ENCODE measurements at places on chromosomes 4 and X. TPM values are rescaled to one million over a fixed set of nuclear protein-coding genes. Genes with fewer than 3 reads are reported as not detected.
A peak's percentile ranks its signal among the peaks of the same experiment; 100 is the strongest.

GRCh38 chr4:1626151-1626550, 58.0 kb downstream of the FAM53A start:
- no peak for DNase-seq

The ATP1B4 gene
- not detected for total RNA-seq

DNA sequence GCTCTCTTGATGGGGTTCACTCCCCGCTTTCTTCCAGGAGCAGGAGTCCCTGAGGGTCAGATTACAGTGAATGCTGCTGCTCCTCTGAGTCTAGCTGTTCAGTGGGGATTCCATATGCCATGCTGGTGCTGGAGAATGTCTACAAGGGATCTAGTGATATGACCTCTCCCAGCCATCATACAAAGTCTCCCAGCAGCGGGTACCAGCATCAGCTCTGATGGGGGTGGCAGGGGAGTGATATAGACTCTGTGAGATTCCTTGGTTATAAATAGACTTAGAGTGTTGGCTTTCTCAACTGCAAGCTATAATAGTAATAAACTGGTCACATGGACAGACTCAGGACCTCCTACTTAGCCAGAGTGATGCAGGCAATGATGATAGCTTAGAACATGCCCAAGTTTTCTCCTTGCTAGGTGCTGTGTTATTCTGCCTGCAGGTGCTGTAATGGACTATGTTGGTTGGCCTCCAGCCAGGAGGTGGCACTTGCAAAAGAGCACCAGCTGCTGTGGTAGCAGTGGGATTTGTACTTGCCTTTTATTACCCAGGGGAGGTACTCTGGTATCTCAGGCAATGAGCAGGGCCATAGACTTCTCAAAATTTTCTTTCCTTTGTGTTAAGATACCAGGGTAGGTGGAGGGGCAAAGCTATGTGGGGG, 202.9 kb downstream of the CHIC1 start:
- no peak for DNase-seq

The MAGEA2 gene
- 0.28 TPM for total RNA-seq

The KLHL5 gene
- 128 TPM for total RNA-seq

- DNase-seq, result no peak
Observed at GRCh38 chr4:183323295-183323694, 1.1 kb upstream of the CLDN24 start.

DNA sequence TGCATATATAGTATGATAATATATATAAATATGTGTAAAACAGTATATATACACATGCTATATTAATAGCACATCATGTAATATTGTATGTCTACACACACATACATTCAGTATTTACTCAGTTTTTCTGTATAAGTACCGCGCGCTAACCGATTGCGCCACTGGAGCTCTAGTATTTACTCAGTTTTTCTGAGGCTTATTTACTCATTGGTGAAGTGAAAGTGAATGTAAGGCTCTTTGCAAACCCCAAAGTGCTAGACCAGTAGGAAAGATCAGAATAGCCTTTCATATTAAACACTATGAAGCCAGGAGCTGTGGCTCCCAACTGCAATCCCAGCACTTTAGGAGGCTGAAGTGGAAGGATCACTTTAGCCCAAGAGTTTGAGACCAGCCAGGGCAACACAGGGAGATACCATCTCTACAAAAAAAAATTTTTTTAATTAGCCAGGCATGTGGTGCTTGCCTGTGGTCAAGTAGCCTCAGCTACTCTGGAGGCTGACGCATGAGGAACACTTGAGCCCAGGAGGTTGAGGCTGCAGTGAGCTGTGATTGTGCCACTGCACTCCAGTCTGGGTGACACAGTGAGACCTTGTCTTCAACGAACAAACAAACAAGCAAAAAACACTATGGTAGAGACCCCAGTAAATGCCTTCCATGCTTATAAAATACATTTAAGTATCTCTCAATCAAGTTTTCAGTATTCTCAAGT, 125.8 kb downstream of the KIT start:
- no peak for DNase-seq

GRCh38 chr4:2647403-2648158, 108.6 kb downstream of the TNIP2 start:
- DNase-seq, result no peak

The PGAM4 gene
- total RNA-seq, result not detected

DNA sequence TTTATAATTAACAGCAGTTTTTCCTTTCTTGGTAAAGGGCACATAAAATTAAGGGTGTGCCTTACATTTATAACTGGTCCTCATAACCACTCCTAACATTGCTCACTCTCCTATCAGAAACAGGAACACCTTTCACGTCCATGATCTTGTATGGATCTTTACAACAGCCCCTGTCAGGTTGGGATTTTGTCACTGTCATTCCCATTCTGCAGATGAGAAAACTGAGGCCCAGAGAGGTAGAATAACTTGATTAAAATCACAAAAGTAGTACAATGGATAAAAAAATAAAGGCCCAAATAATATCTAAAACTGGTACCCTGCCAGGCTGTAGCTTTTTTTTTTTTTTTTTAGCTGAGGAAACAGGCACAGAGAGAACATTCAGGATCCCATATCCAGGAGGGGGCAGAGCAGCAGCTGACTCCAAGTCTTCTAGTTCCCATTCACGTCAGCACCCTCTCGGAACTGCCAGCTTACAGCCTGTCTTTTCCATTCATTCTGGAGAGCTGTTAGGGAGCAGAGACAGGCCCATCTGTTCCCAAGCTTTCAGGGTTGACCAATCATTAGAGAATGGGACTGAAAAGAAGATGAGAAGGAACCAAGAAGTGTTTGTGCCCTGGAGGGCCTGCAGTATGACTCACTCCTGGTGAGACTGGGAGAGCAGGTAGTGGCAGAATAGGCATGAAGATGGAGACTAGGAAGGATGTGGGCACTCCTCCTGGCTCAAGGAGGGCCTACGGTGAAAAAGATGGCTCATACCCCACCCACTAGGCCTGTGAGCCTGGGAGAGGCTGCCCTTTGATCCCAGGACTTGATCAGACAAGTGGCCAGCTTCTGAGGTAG, 7.3 kb downstream of the SUV39H1 start:
- DNase-seq, result no peak

DNA sequence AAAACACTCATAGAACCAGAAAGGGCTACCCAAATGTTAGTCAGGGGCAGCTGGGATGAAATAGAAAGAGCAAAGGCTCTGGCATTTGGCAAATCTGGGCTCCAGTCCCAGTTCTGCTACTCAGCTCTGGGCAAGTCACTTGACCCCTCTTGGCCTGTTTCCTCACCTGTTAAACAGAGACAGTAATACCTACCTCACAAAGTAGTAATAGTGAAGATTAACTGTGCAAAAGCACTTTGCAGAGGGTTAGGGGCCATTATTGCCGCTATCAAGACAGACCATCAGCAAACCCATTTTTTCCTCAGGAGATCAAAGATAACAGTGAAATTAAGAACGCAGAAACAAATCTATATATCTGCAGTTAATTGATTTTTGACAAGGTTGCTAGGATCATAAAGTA, 20.6 kb downstream of the ZBTB33 start:
- no peak for DNase-seq

DNA sequence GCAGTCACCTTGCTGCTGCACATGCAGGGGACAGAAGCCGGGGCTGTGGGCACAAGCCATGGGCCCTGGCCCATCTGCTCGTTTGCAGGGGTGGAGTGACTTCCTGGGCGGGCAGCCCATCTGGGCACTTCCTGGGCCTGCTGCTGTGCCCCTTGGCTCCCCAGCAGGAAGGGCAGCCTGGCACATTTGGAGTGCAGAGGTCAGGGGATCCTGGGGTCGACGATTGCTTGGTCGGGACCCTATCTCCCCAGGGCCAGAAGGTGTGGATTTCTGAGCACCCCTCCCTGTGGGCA, 10.9 kb upstream of the MXD4 start:
- DNase-seq, result no peak

DNA sequence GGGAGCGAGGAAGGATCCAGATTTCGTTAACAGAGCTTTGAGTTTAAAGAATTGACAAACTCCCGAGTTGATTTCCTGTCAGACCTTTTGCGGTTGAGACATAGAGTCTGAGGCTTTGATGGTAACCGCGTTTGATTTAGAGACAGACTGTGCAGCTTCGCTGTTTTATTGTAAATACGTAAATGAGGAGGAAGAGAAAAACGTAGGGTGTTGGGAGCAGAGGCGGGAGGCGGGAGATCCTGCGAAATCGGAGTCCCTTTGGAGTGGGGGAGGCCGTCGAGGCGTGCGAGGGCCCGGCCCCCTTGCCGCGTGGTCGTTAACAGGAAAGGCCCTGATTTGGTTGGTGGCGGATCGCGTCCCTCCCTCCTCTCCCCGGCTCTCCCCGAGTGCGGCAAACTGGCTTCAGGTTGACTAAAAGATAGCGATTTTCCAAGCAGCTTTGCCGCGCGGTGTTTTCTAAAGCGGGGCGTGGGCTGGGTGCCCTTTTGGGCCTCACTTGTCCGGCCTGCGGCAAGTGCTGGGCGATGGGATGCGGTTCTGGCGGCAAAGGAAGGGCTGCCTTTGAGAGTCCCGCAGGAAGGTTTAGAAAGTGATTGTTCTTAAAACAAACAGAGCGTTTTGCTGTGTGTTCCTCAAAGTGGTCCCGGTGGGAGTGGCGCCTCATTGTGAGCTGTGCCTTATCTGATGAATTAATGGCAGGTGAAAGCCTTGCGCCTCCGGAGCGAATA, 857 bp downstream of the SCML1 start:
- no peak for DNase-seq

- no peak for DNase-seq
Observed at GRCh38 chr4:41602886-41603498, 65.0 kb downstream of the LIMCH1 start.

The EVC2 gene
- not detected for total RNA-seq

The LRP2BP gene
- total RNA-seq, result 0.33 TPM

The TENT5D gene
- not detected for total RNA-seq

DNA sequence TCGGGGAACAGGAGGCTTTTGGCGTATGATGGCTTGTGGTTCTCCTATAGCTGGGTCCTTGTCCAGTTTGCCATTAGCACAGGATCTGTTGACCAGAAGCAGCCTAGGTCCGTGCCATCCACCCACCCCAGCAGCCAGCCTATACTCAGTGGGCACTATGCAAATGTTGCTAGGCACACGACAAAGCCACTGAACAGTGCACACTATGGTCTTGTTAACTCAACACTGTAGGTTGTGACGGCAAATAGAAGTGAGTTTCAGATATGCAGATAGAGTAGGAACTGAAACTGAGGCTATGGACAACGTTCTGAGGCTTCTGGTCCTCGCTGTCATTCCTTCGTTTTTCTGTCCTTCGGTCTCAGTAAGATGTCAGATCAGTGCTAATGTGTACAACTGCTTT, 541.3 kb upstream of the TENM3 start:
- DNase-seq, result no peak

GRCh38 chr4:171629737-171630136, 183.5 kb upstream of the GALNTL6 start:
- no peak for DNase-seq

DNA sequence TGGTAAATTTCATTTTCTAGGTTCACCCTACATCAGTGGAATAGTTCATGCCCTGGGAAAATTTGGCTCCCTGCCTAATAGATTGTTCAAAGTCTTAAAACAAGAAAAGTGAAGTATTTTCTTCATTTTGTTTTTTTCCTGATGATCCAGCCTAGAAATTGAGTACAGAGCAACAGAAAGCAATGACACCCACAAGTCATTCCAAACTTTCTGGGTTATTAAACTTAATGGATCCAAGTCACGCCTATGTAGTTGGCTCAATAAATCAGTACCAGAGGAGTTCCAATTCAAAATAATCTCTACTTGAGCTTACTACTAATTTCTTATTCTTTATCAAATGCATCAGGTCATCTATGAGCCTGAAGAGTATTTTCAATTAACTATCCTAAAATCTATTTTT, 937.6 kb upstream of the SLIT2 start:
- DNase-seq, result no peak

The RTL9 gene
- total RNA-seq, result not detected

DNA sequence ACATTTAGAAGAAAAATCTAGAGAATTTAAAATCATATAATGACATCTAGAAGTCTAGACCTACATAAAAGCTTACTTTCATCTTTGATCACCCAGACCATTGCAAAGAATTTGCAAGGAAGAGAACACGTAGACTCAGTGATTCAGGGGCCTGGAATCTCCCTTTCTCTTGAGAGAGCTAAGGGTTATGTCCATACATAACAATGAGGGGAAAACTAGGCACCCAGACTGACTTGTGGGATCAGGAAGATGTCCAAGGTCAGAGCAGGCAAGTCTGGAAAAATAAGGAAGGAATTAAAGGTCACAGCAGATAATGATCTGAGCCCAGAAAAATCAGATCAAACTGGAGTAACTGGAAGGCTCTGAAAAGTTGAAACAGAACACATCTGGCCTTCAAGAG, 198.4 kb upstream of the SFRP2 start:
- DNase-seq, result no peak

The LEF1 gene
- 0.54 TPM for total RNA-seq

- DNase-seq, result peak; percentile 8
Observed at GRCh38 chr4:25908491-25908901, 5.5 kb upstream of the SMIM20 start.

The ARAP2 gene
- total RNA-seq, result 5.5 TPM

The FHIP1A gene
- total RNA-seq, result 0.39 TPM

- no peak for DNase-seq
Observed at GRCh38 chrX:149003863-149004660, 501.0 kb downstream of the IDS start.

GRCh38 chrX:38166478-38167083, 54.1 kb downstream of the SRPX start:
- DNase-seq, result no peak

- DNase-seq, result peak; percentile 50
Observed at GRCh38 chrX:2707334-2707760, 16.3 kb downstream of the CD99 start.

DNA sequence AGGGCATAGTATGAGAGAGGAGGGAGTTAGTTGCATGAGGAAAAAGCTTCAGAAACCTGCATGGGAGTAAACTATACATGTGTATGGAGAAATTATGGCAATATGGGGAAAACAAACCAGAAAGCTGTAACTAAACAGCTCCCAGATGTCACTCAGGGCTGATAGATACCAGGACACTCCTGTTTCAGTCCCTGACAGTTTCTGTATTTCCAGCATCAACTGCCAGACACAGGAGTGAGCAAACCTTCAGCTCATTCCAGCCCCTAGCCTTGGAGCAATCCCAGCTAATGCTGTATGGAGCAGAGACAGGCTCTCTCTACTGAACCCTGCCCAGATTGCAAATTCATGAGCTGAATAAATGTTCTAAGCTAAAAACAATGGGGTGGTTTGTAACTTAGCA, 382.9 kb upstream of the MAGEB18 start:
- DNase-seq, result no peak

DNA sequence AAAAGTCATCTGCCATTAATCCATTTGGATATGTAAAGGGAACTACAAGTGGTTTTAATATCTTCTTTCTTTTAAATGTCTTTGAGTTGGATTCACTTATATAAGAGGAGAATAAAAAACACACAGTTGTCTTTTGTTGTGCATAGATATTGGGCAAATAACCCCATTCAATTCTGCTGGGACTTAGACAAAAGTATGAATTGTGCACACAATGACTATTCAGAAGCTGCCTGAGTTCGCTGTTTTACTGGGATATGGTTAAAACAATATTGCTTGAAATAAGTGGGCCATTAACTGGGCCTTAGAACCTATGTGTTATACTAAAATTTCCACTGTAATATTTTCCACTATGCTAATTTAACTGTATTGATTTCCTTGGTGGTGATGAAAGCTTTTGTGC, 71.7 kb downstream of the PCYT1B start:
- DNase-seq, result no peak
